Gastrocnemius medialis (tissue), 4 donors: ENCODE measurements at places on chromosomes 2 and 18. TPM values are rescaled to one million over a fixed set of nuclear protein-coding genes. Genes with fewer than 3 reads are reported as not detected.

The CLEC4F gene
- not detected for total RNA-seq

The METAP1D gene
- total RNA-seq, result 6.9 TPM

The CRYGC gene
- not detected for total RNA-seq

The GLI2 gene
- total RNA-seq, result 0.27 TPM

The EVX2 gene
- total RNA-seq, result not detected

The ONECUT2 gene
- not detected for total RNA-seq

The FLACC1 gene
- 1.5 TPM for total RNA-seq

The C2orf80 gene
- total RNA-seq, result not detected

The SOS1 gene
- total RNA-seq, result 46.3 TPM

The GNAL gene
- total RNA-seq, result 4.4 TPM

The RAB10 gene
- total RNA-seq, result 234 TPM

The UGT1A7 gene
- not detected for total RNA-seq

The DTNA gene
- 63.9 TPM for total RNA-seq

The ZNF804A gene
- total RNA-seq, result not detected

The LCT gene
- not detected for total RNA-seq

The NGEF gene
- total RNA-seq, result 0.66 TPM

The HNMT gene
- total RNA-seq, result 7.8 TPM

The SP9 gene
- total RNA-seq, result not detected

The CFAP53 gene
- total RNA-seq, result 1.4 TPM

The RAB31 gene
- 3.9 TPM for total RNA-seq

The CROCC2 gene
- total RNA-seq, result not detected

The ABCG8 gene
- not detected for total RNA-seq

The KIF3C gene
- total RNA-seq, result 1.4 TPM

The MZT2A gene
- 30.5 TPM for total RNA-seq

The SEPTIN10 gene
- total RNA-seq, result 22.3 TPM

The CCDC85A gene
- 8.2 TPM for total RNA-seq

The KCNG2 gene
- total RNA-seq, result not detected

The TDRD15 gene
- not detected for total RNA-seq

The CNGA3 gene
- not detected for total RNA-seq

The DUSP19 gene
- total RNA-seq, result 2.4 TPM

The MALL gene
- total RNA-seq, result 2.1 TPM

The FBXO11 gene
- 31.8 TPM for total RNA-seq

The IKZF2 gene
- 4.9 TPM for total RNA-seq

The CELF4 gene
- not detected for total RNA-seq

The CEP192 gene
- total RNA-seq, result 7.6 TPM

The COLEC11 gene
- total RNA-seq, result 0.36 TPM

The RHOB gene
- 944 TPM for total RNA-seq

The HNRNPLL gene
- total RNA-seq, result 22.9 TPM
